ENCODE measurements at places on chromosomes 11 and 22.

GRCh38 chr11:113773092-113773415 is 438 bp downstream of the ZW10 start:
- DNase-seq = peak; percentile 49

DNA sequence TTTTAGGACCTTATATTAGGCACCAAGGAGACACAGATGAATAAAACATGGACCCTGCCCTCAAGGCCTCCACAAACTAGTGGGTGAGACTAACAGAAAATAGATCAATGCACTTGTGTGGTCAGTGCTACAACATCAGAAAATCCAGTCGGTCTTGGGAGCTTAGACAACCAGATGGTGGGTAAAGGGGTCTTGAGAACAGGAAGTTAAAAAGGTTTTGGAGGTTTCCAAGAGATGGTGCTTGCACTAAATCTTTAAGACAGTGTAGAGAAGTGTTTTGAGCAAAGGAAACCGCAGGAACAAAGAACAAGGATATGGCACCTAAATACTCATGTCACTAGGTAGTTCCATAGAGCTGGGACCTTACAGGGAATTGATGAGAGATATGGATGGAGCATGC is 56.2 kb downstream of the GALNT18 start:
- DNase-seq = no peak

- peak; percentile 16 for DNase-seq
These were observed 555 bp downstream of the TP53I11 start for GRCh38 chr11:44950031-44950624.

- DNase-seq = peak; percentile 71
These were observed 76.9 kb downstream of the DKK3 start for GRCh38 chr11:11931461-11932055.

GRCh38 chr11:99522467-99523173 is 501.9 kb downstream of the CNTN5 start:
- peak; percentile 10 for DNase-seq

DNA sequence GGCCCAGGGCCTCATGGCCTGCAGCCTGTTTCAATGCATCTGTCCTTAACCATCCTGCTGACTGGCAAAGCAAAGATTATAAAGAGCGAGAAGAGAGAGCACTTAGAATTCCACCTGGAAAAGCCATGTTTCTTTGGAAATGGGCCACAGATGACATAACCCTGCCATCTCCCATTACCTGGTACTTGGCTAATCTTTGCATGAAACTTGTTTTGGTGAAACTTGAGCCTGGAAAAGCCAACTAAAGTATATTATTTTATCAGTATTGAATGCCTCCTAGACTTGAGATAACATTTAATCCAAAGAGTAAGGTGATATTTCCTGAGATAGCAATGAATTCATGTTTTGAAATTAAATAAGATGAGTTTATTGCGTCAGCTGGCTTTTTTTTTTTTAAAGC is 72.6 kb downstream of the NAV2 start:
- DNase-seq = no peak

GRCh38 chr22:32583074-32583682 is 108.6 kb downstream of the FBXO7 start:
- DNase-seq = no peak

- no peak for DNase-seq
These were observed 1522.6 kb downstream of the FAM181B start for GRCh38 chr11:81211050-81211449.

DNA sequence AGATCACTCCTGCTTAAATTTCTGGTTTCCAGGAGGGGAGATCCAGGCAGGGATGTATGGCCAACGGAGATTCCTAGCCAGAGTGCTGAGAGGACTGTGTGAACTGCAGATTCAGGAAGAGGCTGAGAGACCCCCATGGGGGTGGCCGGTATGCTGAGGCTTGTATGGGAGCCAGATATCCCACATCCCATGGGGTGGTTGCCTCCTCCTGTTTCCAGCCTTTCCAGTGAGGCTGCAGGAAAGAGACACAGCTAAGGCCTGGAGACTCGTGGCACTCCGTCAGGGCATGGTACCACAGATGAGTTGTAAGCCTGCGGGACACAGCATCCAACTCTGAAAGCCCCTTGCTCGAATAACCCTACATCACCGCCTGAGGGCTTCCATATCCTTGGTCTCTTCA is 1.4 kb upstream of the MYOD1 start:
- DNase-seq = no peak

GRCh38 chr11:115393950-115394349 is 110.3 kb downstream of the CADM1 start:
- no peak for DNase-seq

GRCh38 chr11:119505071-119505470 is 82.1 kb upstream of the THY1 start:
- no peak for DNase-seq

DNA sequence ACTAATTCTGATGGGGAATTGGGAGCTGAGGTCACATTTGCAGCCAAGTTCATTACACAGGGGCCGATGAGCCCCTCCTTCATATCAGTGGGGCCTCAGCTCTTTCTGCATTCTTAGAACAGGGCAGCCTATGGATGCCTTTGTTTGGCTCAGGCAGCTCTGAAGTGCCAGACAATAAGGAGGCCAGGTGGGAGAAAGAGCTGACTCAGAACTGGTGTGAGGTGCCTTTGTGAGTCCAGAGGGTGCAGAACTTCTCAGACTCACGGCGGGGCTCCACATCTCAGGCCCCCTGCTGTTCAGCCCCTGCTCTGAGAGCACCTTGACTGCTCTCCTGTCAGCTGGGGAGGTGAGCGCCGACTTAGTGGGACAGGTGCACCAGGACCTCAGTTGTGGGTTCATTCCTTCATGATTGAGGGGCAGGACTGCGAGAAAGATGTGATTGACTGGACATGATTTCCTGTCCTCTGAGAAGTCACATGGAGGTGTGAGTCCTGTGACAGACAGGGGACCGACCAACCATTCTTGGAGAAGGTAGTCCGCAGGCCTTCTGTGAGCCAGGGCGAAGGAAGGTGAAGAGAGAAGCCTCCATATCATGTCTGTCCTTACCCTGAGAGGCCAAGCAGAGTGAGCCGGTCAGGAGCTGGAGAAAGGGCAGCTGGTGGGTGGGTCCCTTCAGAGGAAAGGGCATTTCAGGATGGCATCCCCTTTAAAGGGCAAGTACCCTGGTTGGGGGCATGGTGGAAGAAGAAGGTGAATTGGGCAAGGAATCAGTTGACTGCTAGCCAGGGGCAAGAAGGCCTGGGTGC is 245.0 kb upstream of the TBCEL start:
- DNase-seq = no peak

DNA sequence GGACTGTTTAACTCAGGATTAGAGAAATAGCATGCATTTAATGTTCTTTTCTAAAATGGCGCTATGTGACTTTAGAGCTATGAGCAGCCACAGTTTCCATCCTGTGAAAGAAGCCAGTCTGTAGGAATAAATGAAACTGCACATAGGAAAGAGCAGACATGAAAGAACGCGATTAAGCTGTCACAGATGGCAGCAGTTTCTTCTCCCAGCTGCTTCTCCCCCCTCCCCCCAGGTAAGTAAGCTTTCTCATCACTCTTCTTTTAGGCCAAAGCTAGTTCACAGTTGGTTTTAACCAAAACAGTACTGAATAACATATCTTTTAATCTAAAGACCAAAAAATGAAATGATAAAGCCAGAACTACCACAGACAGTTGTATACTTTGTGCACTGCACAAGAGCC is 266.4 kb downstream of the KCNA4 start:
- DNase-seq = no peak

DNA sequence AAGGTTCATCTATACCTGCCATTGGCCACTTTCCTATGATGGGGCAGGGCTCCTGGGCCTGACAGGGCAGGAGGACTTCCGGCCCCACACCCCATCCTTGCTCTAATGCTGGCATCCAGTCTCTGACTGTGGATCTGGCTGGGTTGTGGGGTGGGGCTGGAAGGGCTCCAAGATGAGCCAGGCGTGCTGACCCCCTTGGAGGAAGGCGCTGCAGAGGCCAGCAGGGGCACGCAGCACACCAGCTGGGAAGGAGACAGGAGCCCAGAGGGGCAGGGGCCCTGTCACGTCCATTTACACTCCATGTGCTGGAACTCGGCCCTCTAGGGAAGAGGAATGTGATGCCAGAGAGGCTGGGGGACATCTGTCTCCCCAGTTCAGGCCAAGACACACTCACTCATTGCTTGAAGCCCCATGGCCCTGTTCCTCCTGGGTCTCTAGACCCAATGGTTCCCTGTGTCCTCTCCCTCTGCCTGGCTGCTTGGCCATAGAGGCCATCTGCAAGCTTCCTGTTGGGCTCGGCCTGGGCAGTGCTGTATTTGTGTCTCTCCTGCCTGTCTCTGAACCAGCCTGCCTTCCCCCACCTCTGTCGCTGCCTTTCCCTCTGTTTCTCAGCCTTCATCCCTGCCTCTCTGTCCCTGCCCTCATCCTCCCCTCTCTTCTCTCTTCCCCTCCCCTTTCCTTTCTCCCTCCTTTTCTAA is 67.5 kb upstream of the NECTIN1 start:
- DNase-seq = no peak

- no peak for DNase-seq
These were observed 1318.9 kb downstream of the LRRC4C start for GRCh38 chr11:40140560-40140959.
